NCI-H1048 (cell line): ENCODE measurements at places on chromosomes 12 and 14.

- DNase-seq, result no peak
Observed at GRCh38 chr12:119710965-119711551, 43.1 kb downstream of the PRKAB1 start.

GRCh38 chr12:46701356-46701755, 124.4 kb downstream of the SLC38A4 start:
- DNase-seq, result no peak

- no peak for DNase-seq
Observed at GRCh38 chr12:108702595-108703320, 28.6 kb downstream of the CORO1C start.

- DNase-seq, result peak; percentile 36
Observed at GRCh38 chr12:101653503-101653902, 43.9 kb upstream of the CHPT1 start.

DNA sequence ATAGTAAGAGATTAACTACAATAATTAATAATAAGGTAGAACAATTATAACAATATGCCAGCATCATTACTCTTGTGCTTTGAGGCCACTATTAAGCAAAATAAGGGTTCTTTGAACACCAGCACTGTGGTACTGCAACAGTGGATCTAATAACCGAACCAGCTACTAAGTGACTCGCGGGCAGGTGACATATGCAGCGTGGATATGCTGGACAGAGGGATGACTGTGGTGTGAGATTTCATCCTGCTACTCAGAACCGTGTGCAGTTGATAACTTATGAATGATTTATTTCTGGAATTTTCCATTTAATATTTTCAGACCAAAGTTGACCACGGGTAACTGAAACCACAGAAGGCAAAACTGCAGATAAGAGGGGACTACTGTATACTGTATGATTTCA, 34.4 kb downstream of the BMAL2 start:
- no peak for DNase-seq

GRCh38 chr14:103108749-103109207, 14.3 kb downstream of the EXOC3L4 start:
- DNase-seq, result no peak

- no peak for DNase-seq
Observed at GRCh38 chr14:88825503-88825902, 1.1 kb downstream of the TTC8 start.

GRCh38 chr12:108253540-108253939, 85.6 kb downstream of the CMKLR1 start:
- DNase-seq, result no peak

GRCh38 chr12:108728820-108729611, 2.3 kb downstream of the CORO1C start:
- DNase-seq, result no peak

- no peak for DNase-seq
Observed at GRCh38 chr12:30630979-30631285, 64.7 kb downstream of the IPO8 start.

GRCh38 chr14:77882098-77882497, 82.2 kb downstream of the ADCK1 start:
- DNase-seq, result no peak

DNA sequence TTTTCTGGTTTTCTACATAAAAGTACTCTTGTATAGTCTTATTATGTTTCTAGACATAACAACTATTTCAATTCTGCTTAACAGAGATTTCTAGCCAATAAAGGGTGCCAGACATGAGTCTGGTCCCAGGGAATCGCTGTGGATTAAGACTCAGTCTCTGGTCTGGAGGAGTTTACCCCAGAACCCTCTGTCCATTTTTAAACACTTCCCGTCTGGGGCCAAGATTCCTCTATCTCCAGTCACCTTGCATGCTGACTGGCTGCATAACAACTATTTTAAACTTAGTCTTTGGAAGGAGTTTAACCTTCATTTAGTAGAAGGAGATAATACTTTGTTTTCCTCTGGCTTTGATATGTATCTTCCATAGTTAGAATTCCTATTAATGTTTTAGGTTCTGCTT, 163.1 kb upstream of the IFNG-AS1 start:
- no peak for DNase-seq

- DNase-seq, result no peak
Observed at GRCh38 chr12:67327466-67327865, 58.3 kb downstream of the CAND1 start.

DNA sequence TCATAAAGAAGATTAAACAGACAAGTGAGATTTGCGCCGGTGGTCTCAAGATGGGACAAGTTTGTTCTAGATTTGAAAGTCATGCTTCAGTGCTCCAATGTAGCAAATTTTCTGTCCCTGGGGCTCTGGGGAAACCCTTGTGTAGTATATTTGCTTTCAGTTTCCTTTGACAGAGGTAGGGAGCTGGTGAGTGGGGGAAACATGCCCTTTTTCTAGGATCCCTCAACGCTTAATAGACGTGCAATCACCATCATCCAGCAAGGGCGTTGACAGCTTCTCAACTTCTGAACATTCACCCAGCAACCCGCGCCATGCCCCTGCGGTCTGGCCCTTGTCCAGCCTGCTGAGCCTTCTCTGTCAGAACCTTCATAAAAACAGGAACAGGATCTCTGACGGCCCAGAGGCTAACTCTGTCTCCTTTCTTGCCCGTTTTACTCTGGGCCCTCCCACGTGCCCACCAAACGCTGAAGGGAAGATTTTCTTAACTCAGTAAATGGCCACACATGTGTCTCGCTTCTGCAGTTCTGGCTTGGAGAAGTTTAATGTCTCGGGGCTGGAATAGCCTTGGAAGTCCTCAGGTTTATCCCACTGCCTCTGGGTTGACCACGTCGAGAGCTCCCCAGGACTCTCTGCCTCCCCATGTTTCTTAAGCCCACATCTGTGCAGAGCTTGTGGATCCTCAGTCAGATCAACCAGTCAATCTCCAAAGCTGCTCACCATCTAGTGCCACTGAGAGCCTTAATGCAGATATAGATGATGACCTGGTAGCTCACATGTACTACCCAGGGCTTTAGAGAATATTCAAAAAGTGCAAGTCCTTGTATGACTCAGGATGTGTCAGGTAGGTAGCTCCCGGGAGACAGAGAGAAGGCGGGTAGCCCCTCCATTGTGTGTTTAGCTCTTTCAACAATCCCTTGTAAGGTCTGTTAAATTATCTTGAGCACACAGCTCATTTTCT, 58.1 kb upstream of the CCND2 start:
- DNase-seq, result no peak

DNA sequence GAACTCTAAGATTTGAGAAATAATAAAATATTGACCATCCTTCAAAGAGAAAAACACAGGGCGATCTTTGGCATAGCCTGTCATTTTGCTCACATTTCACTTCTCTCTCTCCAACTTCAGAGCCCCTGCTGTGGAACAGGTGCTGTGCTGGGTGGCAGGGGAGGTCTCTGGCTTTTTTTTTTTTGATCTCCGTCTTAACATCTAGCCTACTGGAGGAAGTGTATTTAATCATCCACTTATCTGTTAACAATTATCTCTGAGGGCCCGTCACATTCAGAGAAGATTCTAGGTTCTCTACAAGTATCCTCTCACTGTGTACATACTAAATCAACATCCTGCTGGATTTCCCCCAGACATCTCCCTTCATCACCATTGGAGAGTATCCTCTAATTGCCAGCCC, 34.1 kb downstream of the CHST11 start:
- DNase-seq, result no peak

- DNase-seq, result no peak
Observed at GRCh38 chr12:6044082-6044481, 80.4 kb downstream of the VWF start.

DNA sequence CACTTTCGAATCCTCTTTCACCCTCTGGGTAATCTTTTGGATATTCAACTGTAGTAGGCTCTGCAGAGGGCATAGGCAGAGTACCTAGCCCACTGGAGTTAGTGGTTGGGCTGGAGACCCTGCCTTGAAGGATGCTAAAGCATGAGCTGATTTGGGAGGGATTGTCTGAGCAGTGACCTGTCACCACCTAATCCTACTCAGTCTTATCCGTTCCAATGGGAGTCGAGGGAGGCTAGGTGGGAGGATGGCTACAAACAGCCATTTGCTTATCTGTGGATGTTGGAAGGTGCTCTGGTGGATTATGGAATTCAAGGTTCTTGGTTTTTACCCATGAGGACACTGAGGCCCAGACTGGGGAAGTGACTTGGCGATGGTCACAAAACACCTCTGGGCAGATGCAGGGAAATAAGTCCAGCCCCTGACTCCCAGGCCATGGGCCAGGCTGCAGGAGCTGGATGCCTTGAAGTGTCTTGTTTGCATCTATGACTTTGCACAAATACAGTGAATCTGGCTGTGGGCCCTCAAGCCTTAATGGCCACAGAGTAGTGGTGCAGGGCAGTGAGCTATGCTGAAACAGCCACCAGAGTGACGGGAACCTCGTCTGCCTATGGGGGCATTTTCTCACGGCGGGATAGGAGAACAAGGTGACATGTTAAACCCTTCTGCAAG, 3.7 kb downstream of the KMT5A start:
- DNase-seq, result no peak

DNA sequence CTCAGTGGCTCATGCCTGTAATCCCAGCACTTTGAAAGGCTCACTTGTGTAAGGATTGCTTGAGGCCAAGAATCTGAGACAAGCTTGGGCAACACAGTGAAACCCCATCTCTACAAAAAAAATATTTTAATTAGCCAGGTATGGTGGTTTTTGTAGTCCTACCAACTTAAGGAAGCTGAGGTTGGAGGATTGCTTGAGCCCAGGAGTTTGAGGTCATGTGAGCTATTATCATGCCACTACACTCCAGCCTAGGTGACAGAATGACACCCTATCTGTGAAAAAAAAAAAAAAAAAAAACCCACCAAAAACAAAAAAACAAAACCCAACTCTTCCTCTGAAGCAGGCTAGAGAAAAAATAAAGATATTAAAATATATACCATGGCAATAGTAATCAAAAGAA, 41.2 kb downstream of the TMEM116 start:
- no peak for DNase-seq

DNA sequence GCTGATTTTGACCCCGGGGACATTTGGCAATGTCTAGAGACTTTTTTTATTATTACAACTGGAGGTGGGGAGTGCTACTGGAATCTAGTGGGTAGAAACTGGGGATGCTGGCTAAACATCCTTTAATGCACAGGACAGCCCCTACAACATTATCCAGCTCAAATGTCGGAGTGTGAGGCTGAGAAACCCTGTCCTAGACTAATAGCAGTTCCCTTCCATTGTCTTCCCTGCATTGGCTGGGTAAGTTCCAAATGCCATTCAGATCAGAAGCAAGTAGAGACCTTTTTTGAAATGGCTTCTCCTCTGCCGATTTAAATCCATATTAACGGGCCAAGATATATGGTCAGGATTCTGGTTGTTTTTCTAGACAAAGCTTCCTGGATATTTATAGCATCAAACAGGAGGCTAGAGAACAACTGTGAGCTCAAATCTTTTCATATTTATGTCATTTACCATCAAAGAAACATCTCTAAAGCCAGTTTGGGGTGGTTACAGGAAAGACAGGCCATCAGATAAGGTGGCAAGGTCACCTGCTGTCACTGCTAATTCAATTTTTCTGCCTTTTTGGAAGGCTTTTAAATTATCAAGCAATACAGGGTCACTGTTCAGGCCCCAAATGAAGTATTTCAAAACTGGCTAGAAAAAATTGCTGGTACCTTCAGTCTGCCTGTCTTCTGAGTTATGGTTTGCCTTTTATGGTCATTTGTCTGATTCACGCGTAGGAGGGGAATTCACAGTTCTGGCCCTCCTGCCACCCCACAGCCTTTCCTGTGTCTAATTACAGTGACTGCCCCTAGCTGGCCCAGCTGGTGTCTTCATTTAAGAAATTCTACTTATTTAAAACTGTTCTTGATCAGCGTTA, 20.1 kb upstream of the AKAP5 start:
- no peak for DNase-seq

- no peak for DNase-seq
Observed at GRCh38 chr12:68867606-68868005, 59.6 kb downstream of the MDM2 start.

DNA sequence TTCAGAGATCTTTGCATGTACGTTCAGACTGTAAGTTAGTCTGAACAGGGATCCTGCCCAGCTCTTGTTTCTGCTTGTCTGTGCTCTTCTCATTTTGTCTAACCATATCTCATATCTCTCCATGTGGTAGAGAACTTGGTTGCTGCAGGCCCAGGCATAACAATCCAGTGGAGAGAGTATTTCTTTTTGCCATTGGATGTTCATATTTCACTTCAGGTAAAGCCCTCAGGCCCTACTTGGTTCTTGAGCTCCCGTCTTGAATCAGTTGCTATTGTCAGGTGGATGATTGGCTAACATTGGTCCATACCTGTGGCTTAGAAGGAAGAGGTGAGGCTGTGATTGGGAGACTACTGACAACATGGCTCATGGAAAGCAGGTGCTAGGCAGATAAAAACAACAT, 357.7 kb upstream of the FLRT2 start:
- no peak for DNase-seq

- DNase-seq, result no peak
Observed at GRCh38 chr14:100726550-100727085, at the start of gene DLK1. Gene DLK1 (plus strand): TSS chr14:100726892. CDS start chr14:100727069, 177 bp downstream.

GRCh38 chr14:66069830-66070541, 416.2 kb upstream of the CCDC196 start:
- no peak for DNase-seq

- DNase-seq, result no peak
Observed at GRCh38 chr14:89544636-89545301, 127.7 kb upstream of the FOXN3 start.

DNA sequence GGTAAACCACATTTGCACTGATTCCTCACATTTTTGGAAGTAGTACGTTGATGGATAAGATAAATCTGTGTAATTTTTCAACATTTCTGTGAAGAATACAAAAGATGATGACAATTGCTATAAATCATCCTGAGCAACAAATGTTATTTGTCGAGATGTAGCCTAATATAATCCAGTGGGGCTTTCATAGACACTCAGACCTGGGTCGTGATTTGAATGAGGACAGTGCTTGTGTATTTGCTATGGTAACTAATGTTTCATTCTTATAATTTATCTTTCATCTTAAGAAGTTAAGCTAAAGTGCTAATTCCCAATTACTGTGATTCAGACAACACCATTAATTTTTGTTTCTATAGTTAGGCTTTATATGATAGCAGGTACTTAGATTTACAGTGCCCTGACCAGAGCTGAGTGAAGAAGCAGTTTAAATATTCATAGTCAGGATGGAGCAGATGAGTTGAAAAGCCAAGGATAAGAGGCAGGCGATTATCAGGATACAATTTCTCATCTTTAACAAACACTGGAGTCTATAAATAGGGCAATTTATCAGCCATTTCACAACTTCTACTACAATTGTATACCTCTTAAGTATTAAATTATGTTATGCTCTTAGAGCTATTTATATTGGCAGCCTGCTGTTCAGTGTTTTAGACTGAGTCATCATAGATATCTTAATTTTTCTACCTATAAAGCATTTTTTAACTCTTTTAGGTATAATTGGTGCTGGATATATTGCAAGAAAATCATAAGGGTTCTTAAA, 359.9 kb downstream of the TRHDE start:
- no peak for DNase-seq

GRCh38 chr12:78790148-78790547, 74.4 kb upstream of the SYT1 start:
- DNase-seq, result no peak
